Tibial nerve (tissue), 4 donors: ENCODE measurements at places on chromosomes 4 and X.

DNA sequence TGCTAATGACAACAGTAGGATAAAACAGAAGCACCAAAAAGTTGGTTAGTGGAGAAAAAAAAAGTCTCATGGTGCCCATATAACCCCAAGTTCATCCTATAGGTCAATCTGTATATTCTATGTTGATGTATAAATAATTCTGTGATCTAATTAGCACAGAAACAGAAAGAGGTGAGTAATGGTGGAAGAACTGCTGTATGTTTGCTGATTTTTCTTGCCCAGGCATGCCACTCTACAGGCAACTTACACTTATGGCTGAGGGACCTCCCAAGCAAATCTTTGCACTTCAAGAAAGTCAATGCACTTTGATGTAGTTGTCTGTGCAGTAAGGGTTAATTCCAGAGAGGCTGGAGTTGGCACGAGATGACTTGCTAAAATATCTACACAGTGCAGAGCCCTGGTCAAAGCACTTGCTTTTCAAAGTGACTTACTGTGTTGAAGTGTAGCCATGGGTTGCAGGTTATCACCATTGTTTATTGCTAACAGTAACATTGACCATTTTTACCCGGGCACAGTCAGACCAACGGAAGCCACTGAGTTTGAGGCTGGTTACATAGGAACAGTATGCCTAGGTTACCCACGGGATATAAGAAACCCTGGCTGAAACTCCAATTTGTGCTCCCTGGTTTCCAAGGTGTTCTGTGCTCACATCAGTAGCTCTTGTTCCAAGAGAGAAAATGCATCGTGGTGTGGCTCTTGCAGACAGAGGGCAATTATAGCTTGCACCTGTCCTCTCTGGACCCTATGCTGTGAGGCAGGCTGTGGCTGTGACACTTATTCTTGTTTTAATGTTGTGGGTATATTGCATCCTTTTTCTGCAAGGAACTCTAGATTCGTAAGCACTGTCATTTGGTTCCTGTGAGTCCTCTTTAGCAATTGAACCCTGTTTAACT is 141.3 kb upstream of the FTHL17 start:
- no peaks in the 10 kb centered on the region for H3K27me3 ChIP-seq
- H3K27ac ChIP-seq: no peak overlapping the region
- peaks cover 3% of the 10 kb centered on the region for H3K4me1 ChIP-seq
- no peaks in the 10 kb centered on the region for H3K36me3 ChIP-seq
- no peak overlapping the region for H3K4me3 ChIP-seq

DNA sequence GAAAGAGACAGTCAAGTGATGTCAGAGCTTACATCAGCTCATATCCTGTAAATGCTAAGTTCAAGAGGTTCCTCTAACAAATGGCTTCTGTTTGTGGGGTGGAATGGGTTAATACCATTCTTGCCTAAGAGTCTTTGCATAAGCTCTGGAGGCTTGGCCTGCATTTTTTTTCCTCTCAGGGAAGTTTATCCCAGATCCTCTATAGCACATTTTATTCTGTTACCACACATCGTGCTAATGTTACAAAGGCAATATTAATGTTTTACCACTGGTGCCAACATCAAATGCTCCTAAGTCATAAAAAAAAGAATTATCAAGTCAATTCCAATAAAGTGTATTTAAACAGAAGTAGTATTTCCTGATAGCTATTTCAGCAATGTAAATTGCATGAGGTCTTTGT is 2.9 kb upstream of the ADH6 start:
- H3K27me3 ChIP-seq: no peaks in the 10 kb centered on the region
- H3K4me1 ChIP-seq: no peaks in the 10 kb centered on the region
- H3K27ac ChIP-seq: no peak overlapping the region
- H3K4me3 ChIP-seq: no peak overlapping the region
- no peaks in the 10 kb centered on the region for H3K36me3 ChIP-seq

- no peaks in the 10 kb centered on the region for H3K27me3 ChIP-seq
- peak; percentile 5 for DNase-seq
- H3K27ac ChIP-seq: peak overlapping the region; percentile 67
- peaks cover 8% of the 10 kb centered on the region for H3K4me1 ChIP-seq
Measured at GRCh38 chrX:18895189-18895951, 88.5 kb downstream of the PHKA2 start.

DNA sequence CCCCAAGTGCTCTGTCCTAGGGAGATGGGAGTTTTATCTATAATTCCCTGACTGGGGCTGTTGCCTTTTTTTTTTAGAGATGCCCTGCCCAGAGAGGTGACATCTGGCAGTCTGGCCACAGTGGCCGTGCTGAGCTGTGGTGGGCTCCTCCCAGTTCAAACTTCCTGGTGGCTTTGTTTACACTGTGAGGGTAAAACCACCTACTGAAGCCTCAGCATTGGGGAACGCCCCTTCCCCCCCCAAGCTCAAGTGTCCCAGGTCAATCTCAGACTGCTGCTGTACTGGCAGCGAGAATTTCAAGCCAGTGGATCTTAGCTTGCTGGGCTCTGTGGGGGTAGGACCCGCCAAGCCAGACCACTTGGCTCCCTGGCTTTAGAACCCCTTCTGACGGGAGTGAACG is 38.3 kb upstream of the CBLL2 start:
- no peaks in the 10 kb centered on the region for H3K36me3 ChIP-seq
- H3K27me3 ChIP-seq: no peaks in the 10 kb centered on the region
- H3K27ac ChIP-seq: no peak overlapping the region
- H3K4me3 ChIP-seq: no peak overlapping the region
- no peaks in the 10 kb centered on the region for H3K4me1 ChIP-seq
- no peak for DNase-seq

DNA sequence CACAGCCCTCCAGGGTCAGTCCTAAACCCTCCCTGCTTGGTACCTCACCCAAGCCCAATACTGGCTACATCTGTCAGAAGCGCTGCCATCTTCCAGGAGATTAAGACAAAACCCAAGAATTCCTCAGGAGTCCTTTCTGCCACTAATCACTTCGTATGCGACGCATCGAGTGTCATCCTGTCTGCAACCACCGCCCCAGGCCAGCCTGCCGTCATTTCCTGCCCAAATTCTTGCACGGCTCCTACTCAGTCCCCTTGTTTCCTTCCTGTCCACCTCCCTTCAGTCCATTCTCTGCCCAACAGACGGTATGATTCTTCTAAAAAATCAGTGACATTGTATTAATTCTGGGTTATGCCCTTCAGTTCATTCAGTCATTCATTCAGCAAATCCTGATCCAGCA is 113.6 kb downstream of the NFKB1 start:
- no peaks in the 10 kb centered on the region for H3K27me3 ChIP-seq
- no peak overlapping the region for H3K27ac ChIP-seq
- DNase-seq: no peak
- peaks cover 10% of the 10 kb centered on the region for H3K36me3 ChIP-seq
- H3K4me3 ChIP-seq: no peak overlapping the region

- DNase-seq: no peak
- H3K27ac ChIP-seq: no peak overlapping the region
- no peaks in the 10 kb centered on the region for H3K36me3 ChIP-seq
- H3K4me3 ChIP-seq: peak overlapping the region; percentile 18
Measured at GRCh38 chrX:77446029-77446585, 1.1 kb upstream of the FGF16 start.

DNA sequence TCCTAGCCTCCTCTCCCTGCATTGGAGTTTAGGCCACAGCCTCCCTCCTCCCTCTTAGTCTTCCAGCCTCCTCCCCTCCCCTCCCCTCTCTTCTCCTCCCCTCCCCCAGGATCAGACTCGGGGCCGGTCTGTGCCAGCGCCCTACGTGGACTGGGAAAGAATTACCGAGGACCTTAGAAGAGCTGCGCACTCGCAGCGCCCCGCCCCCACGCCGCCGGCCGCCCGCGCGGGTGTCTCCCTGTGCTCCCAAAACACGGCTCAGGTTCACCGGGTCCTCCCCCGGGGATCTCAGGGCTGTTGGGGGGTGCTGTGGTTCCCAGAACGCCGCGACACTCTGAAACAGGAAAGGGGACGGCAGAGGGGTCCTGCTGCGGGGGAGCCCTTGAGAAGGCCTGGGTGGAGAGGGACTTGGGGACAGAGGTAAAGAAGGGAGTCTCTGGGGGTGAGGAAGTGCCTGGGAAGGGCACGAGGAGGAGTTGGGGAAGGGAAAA is 122.3 kb upstream of the TBL1X start:
- no peaks in the 10 kb centered on the region for H3K27me3 ChIP-seq
- H3K36me3 ChIP-seq: no peaks in the 10 kb centered on the region
- H3K27ac ChIP-seq: no peak overlapping the region

DNA sequence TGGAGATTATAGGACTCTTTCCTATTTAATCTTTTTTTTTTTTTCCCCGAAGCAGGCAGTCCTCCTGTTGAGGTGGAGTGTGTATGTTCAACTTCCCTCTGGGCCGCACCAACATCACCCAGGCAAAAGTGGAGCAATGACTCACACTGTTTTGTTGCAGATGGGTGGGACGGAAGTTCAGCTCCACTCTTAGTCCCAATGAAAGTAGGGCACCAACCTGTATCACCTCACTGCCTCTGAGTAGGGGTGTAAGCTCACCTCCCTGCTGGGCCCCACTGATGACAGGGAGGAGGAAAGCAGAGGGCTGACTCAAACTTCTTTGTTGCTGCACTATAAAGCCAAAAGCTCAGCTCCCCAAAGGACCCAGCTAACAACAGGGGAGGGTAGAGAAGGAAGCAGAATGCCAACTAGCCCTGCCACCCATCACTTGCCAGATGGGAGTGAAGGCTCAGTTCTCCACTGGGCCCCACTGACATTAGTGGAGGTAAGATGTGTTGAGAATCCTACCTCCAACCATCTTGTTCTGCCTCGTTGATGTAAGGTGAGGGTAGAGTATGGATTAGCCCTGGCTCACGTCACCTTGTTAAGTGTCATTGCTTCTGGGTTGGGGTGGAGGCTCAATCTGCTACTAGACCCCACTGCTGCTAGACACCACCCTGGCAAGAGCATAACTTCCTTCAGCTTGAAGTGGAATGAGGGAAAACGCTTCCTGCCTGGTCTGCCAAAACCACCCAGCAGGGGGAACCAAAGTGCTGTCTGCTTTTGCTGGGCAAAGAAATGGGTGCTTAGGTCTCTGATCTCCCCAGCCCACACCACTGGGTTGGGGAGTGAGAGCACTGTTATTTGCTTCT is 14.1 kb downstream of the RPS6KA3 start:
- H3K4me3 ChIP-seq: no peak overlapping the region
- no peak overlapping the region for H3K27ac ChIP-seq
- DNase-seq: peak; percentile 36
- no peaks in the 10 kb centered on the region for H3K27me3 ChIP-seq
- no peaks in the 10 kb centered on the region for H3K4me1 ChIP-seq

GRCh38 chr4:53618321-53618720 is 27.0 kb upstream of the LNX1 start:
- no peaks in the 10 kb centered on the region for H3K27me3 ChIP-seq
- no peak overlapping the region for H3K4me3 ChIP-seq
- no peak overlapping the region for H3K27ac ChIP-seq
- DNase-seq: no peak

GRCh38 chr4:11866391-11866790 is 437.7 kb upstream of the HS3ST1 start:
- H3K4me1 ChIP-seq: no peaks in the 10 kb centered on the region
- DNase-seq: no peak
- H3K27me3 ChIP-seq: no peaks in the 10 kb centered on the region
- H3K27ac ChIP-seq: no peak overlapping the region
- no peak overlapping the region for H3K4me3 ChIP-seq
- no peaks in the 10 kb centered on the region for H3K36me3 ChIP-seq

- no peaks in the 10 kb centered on the region for H3K27me3 ChIP-seq
- DNase-seq: no peak
- H3K36me3 ChIP-seq: no peaks in the 10 kb centered on the region
- no peaks in the 10 kb centered on the region for H3K4me1 ChIP-seq
- no peak overlapping the region for H3K27ac ChIP-seq
- H3K4me3 ChIP-seq: no peak overlapping the region
Measured at GRCh38 chrX:11397680-11398079, 104.5 kb downstream of the AMELX start.
